Activated CD4-positive, alpha-beta T cell treated with anti-CD3 and anti-CD28 coated beads, Interleukin-2, amount 50 U/mL, for 16 hours (primary cell): ENCODE measurements at places on chromosomes 7 and 10.

DNA sequence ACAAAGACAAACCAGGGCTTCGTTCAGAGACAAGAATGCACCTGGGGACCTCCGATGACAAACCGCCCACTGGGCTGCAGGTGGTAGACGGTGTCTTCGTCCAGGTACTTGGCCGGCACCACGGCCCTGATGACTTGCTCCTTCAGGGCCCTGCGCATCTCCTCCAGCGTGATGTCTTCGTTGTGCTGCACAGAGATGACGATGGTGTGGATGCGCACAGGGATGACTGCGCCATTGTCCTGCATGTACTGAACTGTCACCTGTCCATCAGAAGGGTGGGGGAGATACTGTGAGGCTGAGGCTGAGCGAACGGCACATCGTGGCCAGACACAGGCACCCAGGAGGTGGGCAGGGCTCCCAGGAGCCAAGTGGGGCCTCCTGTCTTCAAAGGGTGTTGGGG lies 13.1 kb downstream of the MAT1A start:
- DNase-seq = no peak

GRCh38 chr7:20602306-20602705 lies 13.2 kb upstream of the ABCB5 start:
- no peak for DNase-seq

- no peak for DNase-seq
These were observed 45.0 kb upstream of the CSTF2T start for GRCh38 chr10:51744235-51745000.

DNA sequence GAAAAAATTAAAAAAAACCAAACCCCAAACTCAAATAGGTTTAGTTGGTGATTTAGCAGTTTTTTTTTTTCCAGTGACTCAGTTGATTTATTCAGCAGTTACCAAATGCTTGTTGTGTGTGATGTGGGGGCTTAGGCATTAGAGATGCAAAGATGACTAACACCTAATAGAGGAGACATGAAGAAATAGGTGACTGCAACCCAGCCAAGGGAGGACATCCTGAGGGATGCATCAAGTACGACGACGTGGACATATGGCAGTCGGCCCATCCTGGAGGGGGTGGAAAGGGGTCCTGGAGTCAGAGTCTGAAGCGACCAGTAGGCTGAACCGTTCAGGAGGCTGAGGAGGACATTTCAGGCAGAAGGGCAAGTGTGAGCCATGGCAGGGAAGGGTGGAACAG lies 35.5 kb downstream of the LRMDA start:
- no peak for DNase-seq

DNA sequence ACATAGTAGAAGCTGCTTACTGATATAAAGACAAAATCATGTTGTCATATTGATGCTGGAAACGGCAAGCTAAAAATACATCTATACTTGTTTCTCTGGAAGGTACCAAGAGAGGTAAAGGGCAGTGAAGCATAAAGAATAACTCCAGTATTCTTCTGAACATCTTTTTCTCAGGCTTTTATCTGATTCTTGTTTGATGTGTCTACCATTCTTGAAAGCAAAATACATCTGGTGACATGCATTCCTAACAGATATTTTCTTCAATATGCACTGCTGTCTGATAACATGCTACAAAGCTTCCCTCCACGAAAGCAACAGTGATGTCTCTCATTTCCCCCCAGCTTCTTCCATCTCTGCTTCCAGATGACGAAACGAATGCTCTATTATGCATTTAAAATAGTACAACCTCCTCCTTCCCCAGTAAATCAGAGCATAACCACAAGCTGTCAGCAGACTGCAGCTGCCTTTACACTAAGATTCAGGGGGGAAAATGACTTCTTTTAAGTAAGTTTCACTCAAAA lies 100.8 kb downstream of the ARHGAP21 start:
- no peak for DNase-seq

DNA sequence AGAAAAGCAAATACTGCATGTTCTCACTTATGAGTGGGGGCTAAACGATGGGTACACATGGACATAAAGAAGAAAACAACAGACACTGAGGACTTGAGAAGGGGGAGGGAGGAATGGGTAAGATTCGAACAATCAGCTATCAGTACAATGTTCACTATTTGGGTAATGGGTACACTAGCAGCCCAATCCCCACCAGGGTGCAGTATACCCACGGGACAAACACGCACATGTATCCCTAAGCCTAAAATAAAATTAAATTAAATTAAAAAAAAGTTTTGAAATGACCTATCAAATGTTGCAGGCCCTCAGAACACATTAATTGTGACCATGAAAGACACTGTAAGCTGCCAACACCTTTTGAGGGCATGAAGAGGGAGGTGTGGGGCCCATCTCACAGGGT lies 316.0 kb downstream of the WDR37 start:
- no peak for DNase-seq
